Peyer's patch (tissue), 4 donors: ENCODE measurements at places on chromosomes 12 and 14. TPM values are rescaled to one million over a fixed set of nuclear protein-coding genes. Genes with fewer than 3 reads are reported as not detected.

Gene MANSC4
- total RNA-seq, result not detected

DNA sequence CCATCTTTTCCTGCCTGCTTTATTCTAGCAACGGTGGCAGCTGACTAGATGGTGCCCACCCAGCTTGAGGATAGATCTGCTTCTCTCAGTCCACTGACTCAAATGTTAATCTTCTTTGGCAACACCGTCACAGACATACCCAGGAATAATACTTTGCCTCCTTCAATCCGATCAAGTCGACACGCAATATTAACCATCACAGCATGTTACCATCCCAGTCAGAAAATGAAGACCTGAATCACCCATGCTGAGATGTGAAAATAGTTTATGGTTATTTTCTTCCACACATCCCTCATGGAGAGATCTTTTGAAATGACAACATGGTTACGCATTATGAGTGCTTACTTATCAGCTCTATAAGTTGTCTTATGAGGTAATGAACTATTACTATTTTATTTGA, 392.8 kb downstream of the SEC23A start:
- no peak for DNase-seq

DNA sequence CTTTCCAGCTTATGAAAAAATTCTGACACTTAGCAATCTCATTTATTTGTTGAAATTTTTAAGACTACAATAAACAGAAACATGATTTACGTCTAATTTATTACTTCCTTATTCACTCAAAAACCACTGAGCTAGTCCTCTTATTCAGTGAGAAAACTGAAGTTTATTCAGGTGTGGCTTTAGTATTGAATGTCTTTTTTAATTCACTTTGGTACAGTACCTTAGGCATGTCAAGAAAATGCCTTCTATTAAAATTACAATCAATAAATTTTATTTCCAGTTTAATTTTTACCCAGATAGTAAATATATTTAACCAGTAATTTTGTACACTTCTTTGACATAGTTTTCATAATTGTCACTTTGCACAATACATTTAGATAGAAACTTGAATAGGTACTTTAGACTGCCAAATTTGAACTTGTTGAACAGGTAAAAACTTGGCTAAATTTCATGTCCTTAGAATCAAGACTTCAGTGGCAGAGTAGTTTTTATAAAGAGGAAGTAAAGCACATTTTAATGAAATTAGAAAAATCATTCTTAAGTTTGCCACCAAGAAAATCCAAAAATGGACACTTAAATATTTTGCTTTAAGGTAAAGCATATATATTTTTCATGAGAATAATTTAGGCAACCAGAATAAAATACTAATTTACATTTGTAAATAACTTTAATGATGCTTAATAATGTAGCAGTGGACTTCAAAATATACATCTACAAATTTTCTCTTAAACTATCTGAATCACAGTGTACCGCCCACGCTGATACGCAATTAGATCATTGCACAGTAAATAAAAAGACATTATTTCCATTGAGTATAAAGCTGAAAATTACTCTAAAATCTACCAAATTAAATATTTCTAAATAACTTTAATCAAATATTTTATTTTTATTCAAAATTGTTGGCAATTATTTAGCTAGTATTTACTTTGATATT, 159.1 kb downstream of the RASSF9 start:
- DNase-seq, result no peak

- DNase-seq, result no peak
Measured at GRCh38 chr14:104096751-104097700, 11.5 kb downstream of the ASPG start.
